ENCODE measurements at places on chromosomes 3 and 15. TPM values are rescaled to one million over a fixed set of nuclear protein-coding genes. Genes with fewer than 3 reads are reported as not detected.

The GOLGA8M gene
- total RNA-seq = 2.9 TPM

- DNase-seq = no peak
Observed at GRCh38 chr3:168933614-168934013, 729.9 kb downstream of the MECOM start.

DNA sequence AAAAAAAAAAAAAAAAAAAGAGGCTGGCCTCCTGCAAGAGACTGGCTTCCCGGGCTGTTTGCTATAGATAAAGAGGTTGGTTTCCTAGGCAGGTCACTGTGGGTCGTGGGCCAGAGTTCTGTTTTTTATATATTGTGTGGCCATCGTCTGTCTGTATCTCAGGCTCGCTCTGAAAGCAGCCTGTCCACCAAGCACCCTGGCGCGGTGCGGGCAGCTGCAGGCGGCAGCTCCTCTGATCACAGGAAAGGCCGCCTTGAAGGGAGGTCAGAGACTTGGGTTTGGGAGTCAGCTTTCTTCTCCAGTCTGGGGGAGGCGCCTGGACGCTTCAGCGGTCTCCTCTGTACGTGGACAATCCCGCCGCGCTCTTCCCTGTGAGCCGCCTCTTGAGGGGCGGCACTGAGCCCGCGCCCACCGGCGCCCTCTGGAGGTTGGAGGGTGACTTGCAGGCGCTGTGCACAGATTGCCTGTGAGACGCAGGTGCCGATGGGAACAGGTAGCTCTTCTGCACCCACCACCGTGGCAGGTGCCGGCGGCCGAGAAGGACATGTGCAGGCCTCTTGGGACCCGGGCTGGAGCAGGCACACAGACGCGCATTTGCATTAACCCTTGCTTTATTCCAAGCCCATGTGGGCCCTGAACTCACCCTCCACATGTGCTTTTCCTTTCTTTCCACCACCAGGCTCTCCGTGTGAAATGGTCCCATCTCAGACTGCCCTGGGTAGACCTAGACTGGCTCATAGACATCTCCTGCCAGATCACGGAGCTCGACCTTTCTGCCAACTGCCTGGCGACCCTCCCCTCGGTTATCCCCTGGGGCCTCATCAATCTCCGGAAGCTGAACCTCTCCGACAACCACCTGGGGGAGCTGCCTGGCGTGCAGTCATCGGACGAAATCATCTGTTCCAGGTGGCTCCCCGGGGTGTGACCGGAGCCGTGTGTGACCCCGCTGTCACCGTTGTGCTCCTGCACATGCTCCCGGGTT, 89.3 kb downstream of the LRRK1 start:
- peak; percentile 89 for DNase-seq

DNA sequence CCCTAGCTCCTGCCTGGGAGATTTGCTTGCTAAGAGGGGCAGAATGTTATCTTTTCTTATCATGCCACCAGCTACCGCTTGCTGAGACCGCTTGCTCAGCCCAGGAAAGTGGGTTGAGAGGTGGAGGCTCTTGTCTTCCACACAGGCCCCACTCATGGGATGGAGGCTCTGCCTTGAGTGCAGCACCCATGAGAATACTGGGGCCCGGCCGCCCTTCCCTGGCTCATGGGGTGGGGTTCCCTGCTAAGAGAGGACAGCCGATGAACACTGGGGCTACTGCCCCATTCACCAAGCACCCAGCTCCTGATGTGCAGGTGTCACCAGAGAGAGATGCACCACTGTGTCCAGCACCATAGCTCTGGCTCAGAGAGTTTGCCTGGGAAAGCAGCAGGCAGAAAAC, 55.2 kb downstream of the HMCES start:
- DNase-seq = no peak

GRCh38 chr3:135987661-135988060, 22.1 kb downstream of the PPP2R3A start:
- DNase-seq = no peak

- DNase-seq = no peak
Observed at GRCh38 chr3:137010137-137010536, 52.4 kb downstream of the IL20RB start.

- no peak for DNase-seq
Observed at GRCh38 chr3:73352841-73353645, 271.7 kb downstream of the PDZRN3 start.

The CACNA2D3 gene
- 3.4 TPM for total RNA-seq

DNA sequence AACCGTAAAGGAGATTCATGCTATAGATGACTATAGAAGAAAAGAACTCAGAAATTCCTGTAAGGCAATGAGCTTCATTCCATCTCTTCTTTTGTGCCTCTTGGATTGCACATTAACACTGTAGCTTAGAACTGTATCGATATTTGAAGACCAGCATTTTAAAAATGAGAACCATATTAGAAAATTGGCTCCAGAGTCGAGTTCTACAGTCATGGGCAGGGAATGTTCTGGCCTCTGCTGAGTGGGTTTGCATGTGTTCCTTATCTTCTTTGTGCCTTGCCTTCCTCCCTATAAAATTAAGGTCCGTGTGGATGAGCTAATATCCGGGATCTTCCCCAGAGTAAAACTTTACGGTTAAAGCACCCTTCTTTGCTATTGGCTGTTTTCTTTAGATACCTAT, 77.4 kb upstream of the PLCL2 start:
- no peak for DNase-seq

The ZNF660 gene
- total RNA-seq = 4.0 TPM

GRCh38 chr3:177928172-177928873, 607.9 kb upstream of the KCNMB2 start:
- DNase-seq = no peak

GRCh38 chr15:51724199-51724598, 13.3 kb downstream of the LYSMD2 start:
- no peak for DNase-seq

DNA sequence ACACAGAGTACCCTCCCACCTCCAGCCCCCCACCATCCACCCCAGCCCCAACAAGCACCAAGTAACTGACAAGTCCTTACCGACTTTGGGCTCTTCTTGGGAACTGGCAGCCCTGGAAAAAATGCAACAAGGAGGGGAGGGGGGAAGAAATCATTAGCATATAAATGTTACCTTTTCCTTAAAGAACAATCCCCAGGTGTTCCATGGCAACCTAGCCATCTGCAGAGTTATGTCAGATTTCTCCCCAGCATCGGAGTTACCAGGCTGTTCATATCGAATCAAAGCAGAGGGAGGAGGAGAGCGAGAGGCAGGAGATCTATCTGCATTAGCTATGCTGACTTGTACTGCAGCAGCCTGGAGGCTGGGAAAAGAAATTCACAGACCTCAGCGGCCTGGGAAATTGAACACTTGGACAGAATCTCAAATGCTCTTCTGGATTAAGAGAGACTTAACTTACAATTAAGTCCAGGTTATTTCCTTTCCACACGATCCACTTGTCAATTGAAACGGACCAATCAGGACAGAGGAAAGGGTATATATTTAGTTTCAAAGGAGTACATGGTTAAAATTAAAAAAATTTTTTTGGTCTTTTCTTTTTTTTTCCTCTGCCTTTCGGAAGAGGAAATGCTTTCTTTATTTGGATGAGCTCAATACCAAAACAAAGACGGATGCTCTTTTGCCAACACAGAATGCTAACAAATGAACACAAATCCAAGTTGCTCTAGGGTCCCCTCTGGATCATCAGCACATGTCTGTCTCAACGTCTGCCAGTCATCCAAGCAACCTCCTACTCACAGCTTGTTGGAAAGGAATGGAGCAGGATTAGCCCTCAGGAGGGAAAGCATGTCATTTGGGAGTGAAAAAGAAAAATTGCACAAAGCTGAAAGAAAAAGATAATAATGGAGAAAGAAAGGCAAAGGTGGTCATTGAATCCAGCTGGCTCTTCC, 637.1 kb downstream of the MAGI1 start:
- DNase-seq = no peak

The RASGRP1 gene
- total RNA-seq = 4.8 TPM

- DNase-seq = no peak
Observed at GRCh38 chr3:196486263-196486662, 17.3 kb downstream of the RNF168 start.

The LAMB2 gene
- total RNA-seq = 411 TPM

- no peak for DNase-seq
Observed at GRCh38 chr15:63553388-63553791, 43.8 kb upstream of the FBXL22 start.

The LDHAL6B gene
- not detected for total RNA-seq

- no peak for DNase-seq
Observed at GRCh38 chr3:8301977-8302735, 199.5 kb upstream of the LMCD1 start.

Measured in breast epithelium (tissue), 4 donors.